Tibial nerve (tissue), 4 donors: ENCODE measurements at places on chromosomes 7 and 10. TPM values are rescaled to one million over a fixed set of nuclear protein-coding genes. Genes with fewer than 3 reads are reported as not detected.

GRCh38 chr10:31017534-31018355, 13.9 kb downstream of the ZNF438 start:
- no peak for DNase-seq

DNA sequence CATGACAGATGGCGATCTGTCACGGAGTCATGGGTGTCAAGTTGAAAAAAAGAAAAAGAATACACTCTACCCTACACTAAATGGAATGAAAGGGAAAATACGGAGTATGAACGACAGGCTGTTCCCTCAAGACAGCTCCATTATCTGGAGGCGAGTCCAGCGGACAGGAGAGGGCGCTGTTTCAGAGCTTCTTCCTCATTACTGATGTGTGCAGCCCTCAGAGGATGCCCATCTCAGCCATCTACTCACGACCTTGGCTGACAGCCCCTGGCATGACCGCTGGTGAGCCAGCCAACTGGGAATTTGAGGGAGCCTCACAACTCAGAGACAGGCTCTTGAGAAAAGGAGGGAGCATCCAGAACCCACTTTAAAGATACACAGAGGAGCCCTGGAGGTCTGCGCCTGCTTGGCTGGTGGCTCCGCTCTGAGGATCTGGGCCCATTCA, 49.6 kb upstream of the SMNDC1 start:
- peak; percentile 85 for DNase-seq

Gene PPP1R3C
- total RNA-seq: 3.7 TPM

DNA sequence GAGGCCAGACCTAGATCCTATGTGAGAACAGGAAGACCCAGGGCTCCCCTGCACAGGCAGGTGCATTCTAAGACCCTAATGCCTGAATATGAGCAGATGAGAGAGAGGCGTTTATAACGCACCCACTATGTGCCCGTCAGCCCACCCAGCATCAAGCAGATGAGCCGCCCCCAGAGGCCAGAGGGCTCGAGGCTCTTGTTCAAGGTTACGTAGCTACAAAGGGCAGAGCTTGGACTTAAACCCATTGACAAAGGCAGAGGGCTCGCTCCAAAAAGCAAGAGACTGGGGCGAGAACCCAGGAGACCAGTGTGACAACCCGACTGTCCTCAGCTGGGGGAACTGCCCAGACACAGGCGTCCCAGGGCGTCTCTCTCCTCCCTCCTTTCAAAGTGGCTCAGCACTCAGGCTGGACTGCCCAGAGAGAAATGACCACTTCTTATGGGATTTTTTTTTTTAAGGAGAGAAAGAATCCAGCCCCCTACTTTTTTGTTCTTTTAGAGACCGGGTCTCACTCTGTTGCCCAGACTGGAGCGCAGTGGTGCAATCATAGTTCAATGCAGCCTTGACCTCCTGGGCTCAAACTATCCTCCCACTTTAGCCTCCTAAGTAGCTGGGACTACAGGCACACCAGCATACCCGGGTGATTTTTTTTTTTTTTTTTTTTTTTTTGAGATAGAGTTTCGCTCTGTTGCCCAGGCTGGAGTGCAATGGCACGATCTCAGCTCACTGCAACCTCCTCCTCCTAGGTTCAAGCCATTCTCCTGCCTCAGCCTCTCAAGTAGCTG, 40.1 kb downstream of the TNRC18 start:
- no peak for DNase-seq

DNA sequence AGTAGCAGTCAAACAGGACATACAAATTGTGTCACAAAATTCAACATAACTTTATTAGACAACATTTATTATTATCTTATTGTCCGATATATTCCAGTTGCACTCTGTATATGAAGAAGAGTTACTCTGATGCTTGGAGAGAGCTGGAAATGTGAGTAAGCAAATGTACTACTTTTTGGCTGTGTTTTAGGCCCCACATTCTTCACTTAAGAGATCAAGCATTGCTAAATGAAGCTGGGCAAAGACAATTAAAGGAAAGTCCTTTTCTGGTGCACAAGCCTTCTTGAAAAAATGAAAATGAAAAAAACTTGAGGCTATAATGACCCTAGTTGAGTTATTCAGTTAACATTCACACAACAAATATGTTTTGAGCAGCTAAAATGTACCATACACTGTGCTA, 26.1 kb downstream of the MYPN start:
- DNase-seq: no peak

DNA sequence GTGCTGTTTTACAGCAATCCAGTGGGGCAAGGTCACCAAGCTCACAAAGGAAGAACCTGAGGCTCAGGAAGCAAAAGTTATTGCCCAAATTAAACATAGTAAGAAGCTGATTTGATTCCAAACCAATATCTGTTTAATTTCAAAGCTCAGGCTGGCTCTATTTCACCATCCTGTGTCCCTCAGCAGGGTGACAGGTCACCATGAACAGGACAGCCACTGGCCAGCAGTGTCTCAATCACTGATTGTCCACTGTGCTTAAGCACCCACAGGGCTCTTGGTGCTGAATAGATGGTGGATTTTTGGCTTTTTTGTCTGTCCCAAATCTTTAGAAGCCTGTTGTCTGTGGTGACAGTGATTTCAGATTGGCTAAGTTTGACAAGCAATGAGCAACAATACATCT, 146.4 kb upstream of the ZNF32 start:
- no peak for DNase-seq

Gene APBB1IP
- 8.4 TPM for total RNA-seq

DNA sequence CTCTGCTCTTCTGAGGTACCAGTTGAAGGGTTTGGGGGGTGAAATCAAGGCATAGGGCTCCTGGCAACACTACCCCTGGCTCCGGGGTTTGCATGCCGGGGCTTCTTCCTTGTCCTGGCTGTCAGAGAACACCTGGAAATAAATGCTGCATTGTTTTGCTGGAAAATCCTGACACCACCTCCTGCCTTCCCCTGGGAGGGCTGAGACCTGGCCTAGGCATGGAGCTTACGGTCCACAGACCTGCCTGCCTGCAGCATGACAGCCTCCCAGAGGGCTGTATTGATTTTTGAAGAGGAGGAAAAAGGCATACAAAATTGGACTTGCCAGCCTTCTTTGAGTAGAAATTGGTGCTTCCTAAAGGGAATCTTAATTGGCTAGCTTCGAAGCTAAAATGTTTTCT, 227.1 kb downstream of the MGMT start:
- DNase-seq: no peak

Gene AKR1D1
- not detected for total RNA-seq

DNA sequence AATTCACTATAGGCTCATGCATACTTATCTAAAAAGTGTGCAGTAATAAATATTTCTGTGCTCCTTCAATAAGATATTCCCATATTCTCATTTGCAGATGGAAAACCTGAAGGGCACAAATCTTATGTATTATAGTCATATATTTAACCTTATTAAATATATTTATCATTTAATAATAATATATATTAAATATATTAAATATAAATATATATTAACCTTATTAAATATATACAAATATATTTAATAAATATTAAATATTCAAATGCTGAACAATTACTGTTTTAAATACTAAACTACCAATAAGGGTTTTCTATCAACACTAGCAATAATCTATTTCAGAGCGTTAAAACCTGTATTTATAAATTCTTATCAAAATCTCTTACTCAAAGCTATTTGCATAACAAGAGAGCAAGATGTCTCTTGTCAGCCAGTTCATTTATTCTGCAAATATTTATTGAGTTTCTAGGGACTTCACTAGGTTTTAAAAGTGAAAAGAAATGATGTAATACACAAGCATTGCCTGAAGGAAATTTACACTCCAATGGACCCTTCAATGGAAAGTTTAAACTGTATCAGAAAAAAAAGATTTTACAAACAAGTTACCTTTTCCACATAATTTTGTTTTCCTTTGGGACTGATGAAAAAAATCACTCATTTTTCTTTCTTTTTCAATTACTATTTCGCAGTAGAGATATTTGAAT, 159.2 kb downstream of the AGMO start:
- DNase-seq: no peak

DNA sequence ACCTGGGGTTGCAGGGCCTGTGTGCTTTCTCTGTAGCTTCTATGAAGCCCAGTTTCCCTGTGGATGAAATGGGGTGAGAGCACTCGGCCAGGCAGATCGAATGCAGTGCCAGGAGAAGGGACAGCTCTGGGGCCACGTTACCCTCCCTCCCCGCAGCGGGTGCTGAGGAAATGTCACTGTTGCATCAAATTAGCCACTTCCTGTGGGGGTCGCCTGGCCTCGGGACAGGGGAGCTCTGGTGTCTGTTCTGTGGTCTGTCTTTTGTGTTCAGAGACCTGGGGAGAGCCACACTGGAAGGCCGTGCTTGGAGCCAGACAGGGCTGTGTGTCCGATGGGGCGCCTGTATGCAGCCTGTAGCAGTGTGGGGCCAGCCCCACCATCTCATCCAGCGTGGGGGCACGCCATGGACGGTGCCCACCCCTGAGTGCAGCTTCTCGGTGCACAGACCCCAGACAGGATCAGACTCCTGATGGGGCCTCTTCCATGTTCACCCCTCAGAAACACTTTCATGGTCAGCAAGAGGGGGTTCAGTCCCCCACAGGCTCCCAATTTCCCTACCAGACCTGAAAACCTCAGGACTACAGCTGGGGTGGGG, 13.6 kb downstream of the TTYH3 start:
- no peak for DNase-seq

DNA sequence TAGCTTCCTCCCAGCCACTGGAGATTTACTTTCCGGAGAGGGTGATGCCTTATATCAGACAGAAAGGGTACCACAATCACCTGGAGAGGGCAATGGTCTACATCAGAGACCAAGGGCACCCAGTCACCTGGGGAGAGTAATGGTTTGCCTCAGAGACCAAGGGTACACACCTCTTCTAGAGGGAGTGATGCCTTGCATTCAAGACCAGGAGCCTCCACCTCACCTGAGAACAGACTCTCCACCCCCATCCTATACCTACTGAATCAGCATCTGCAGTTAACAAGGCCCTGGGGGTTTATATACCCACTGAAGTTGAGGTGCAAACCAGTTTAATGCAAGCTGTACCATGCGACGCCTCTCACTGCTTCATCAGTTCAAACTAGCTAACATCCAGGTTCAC, 270.2 kb upstream of the IGFBP3 start:
- no peak for DNase-seq

DNA sequence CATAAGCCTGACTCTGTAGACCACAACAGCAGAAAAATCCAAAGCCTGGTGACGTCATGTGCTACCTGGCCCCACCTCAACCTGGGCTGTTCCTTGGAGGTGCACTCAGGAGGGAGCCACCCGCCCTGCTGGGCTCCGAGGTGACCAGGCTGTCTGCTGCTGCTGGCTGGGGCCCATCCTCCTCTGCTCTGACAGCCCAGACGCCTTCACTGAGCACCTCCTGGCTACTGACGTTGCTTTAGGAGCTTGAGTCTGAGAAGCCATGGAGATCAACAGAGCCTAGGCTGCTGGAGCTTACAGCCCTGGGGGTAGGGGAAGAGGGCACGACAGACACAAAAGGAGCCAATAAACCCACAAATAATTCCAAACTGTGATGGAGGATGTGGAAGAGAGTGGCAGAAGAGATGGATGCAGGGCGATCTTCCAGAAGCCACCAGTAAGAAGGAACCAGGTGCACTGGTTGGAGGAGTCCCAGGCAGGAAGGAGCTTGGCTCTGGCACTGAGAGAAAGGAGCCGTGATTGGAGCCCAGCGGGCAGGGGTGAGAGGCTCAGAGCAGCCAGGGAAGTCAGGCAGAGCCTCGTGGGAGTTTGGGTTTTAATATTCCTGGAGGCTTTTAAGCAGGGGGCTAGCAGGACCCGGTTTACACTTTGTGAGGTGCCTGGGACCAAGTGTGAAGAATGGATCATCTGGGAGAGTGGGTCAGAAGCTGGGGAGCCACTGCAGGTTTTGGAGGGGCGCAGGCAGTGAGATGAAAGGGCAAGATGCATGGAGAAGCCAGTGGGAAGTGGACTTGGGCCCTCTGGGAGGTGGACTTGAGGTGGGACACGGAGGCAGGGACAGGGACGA, 1.7 kb upstream of the PTPRE start:
- no peak for DNase-seq

DNA sequence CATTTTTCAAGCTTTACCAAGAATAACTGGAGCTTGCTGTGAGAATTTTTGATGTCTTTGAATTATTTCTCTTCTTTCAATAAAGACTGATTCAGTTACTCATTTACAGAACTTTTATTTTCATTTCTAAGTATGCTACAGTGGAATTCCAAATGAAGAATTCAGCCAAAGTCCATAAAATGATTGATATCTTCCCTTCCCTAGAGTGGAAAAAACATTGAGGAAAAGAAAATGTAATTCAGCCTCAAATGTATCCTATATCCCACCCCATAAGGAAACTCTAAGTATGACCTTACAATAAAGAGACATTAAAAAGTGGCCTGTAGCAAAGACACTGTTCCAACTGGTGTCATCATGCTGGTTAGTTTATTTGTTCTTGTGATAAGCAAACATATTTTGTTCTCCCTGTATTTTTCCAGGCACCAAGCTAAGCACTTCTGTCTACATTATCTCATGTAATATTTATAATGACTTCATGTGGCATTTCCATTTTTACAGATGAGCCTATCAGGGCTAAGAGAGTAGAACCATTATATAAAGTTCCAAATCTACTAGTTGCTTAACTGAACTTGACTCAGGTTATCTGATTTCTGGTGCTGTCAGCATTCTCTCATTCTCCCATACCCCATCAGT, 450.4 kb downstream of the NEBL start:
- no peak for DNase-seq

DNA sequence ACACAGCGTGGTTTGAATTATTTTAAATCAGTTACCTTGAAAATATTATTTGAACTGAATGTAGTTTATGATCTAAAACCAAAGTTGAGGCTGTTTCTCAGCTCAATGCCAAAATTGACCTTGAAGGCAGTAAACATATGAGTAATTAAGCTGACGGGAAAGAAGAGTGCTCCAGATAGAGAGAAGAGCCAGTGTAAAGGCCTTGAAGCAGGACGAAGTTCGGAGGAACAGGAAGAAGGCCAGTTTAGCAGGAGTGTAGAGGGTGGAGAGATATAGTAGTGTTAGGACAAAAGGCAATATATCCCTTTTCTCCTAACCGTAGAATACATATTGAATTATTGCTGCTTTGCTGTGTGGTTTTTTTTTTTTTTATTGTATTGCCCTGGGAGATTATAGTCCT, 63.2 kb downstream of the CYP51A1 start:
- DNase-seq: no peak

Gene NPY
- total RNA-seq: not detected

GRCh38 chr10:129741280-129741977, 222.6 kb downstream of the EBF3 start:
- DNase-seq: no peak

GRCh38 chr10:129464251-129464650, 2.8 kb upstream of the MGMT start:
- DNase-seq: no peak

- DNase-seq: no peak
These were observed 781.8 kb upstream of the LRRTM3 start for GRCh38 chr10:66144016-66144415.

Gene USP54
- total RNA-seq: 172 TPM

Gene PTCD1
- 10.3 TPM for total RNA-seq

Gene LDB3
- 18.6 TPM for total RNA-seq

DNA sequence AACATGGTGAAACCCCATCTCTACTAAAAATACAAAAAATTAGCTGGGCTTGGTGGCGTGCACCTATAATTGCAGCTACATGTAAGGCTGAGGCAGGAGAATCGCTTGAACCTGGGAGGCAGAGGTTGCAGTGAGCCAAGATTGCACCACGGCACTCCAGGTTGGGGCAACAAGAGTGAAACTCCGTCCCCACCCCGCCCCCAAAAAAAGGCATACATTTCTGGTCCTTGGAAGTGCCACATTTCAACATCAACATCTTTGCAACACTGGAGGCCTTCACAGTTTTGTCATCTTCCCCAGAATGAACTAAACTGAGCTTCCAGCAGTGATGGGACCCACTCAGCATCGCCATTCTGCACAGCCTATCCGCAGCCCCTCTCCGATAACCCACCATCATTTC, 36.6 kb downstream of the FAM53B start:
- no peak for DNase-seq
